Amygdala (tissue), 56 donors: ENCODE measurements at places on chromosomes 5 and 9.

GRCh38 chr5:179798771-179799643 is 5.2 kb downstream of the LTC4S start:
- no peak for DNase-seq

DNA sequence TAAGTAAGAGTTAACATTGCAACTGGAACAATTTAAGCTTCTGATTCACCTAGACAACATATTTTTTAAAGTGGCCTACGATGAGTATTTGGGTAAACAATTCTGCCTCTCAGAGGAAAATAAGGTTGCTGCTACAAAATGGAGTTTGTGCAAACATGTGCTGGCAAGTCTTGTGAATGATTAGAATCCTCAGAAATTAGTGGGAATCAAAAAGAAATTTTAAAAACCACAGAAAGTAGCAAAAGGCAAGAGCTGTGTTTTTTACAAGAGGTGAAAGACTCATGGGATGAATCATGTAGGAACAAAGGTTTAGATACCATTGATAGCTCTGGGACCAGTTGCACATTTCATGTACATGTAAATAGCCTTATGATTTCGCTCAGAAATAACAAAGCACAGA is 561.6 kb downstream of the TAF11L14 start:
- no peak for DNase-seq

- no peak for DNase-seq
Measured at GRCh38 chr5:143233031-143233430, 170.5 kb downstream of the NR3C1 start.

- DNase-seq, result peak; percentile 47
Measured at GRCh38 chr9:117178596-117179375, 236.1 kb downstream of the ASTN2 start.

- no peak for DNase-seq
Measured at GRCh38 chr9:107973451-107973850, 483.9 kb upstream of the KLF4 start.

- DNase-seq, result no peak
Measured at GRCh38 chr9:85451680-85452079, 290.1 kb downstream of the AGTPBP1 start.

GRCh38 chr9:96141666-96142065 is 160.3 kb downstream of the HSD17B3 start:
- DNase-seq, result no peak

GRCh38 chr9:96048956-96049831 is 173.7 kb downstream of the ERCC6L2 start:
- peak; percentile 87 for DNase-seq

DNA sequence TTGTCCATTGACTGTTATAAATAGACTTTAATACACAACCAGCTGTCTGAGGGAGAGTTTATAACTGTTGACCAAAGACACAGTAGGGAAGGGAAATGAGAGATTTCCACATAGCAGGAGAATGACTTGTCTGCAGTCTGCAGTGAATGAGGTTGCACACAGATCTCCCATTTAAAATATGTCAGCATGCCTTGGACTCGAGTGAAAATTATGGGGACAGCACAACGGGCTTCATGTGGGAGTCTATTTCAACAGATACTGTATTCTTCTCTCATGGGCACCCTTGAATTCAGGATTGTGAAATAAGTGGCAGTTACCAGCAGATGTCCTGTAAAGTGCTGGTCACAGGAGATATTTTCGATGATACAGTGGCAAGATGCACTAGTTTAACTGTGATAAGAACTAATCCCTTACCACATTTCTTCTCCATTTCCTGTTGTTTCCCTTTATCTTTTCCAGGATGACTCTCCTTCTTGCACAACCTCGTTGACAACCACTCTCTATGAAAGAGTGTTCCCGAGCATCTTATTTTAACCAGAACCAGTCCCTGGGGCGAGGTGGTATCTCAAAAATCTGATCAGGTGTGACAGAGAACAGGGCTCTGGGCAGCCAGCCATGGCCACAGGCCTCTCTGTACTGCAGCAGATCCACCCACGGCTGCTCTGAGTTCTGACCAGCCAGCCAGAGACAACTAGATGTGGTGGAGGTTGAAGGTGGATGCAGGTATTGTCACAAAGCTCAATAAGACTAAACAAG is 51.5 kb upstream of the MAP3K1 start:
- no peak for DNase-seq

DNA sequence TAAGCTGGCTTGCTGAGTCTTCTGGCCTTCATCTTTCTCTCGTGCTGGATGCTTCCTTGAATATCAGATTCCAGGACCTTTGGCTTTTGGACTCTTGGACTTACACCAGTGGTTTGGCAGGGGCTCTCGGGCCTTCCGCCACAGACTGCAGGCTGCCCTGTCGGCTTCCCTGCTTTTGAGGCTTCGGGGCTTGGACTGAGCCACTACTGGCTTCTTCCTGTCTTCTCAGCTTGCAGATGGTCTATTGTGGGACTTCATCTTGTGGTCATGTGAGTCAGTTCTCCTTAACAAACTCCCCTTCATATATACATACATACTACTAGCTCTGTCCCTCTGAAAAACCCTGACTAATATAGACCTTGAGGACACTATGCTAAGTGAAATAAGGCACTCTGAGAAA is 78.3 kb upstream of the SSBP2 start:
- no peak for DNase-seq

GRCh38 chr9:137127301-137128157 is 11.4 kb upstream of the GRIN1 start:
- DNase-seq, result no peak

DNA sequence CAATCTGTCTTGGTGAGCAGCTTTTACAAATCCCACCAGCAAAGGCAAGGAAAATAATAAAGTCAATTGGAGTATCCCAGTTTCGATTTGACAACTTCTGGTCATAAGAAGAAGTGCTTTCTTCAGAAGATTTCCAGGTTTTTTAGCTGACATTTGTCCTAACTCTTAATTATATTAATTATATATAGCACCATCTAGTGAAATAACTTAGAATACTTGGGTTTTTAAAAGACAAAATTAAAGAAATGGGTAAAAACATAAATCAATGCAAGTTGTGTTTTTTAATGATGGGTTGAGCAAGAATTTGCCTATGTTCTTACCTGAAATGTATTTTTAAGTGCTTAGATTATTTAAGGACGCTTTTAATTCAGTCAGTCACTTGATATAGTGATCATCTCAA is 421.8 kb downstream of the ACTL7B start:
- no peak for DNase-seq

- DNase-seq, result no peak
Measured at GRCh38 chr9:109310486-109310901, 10.4 kb downstream of the EPB41L4B start.

DNA sequence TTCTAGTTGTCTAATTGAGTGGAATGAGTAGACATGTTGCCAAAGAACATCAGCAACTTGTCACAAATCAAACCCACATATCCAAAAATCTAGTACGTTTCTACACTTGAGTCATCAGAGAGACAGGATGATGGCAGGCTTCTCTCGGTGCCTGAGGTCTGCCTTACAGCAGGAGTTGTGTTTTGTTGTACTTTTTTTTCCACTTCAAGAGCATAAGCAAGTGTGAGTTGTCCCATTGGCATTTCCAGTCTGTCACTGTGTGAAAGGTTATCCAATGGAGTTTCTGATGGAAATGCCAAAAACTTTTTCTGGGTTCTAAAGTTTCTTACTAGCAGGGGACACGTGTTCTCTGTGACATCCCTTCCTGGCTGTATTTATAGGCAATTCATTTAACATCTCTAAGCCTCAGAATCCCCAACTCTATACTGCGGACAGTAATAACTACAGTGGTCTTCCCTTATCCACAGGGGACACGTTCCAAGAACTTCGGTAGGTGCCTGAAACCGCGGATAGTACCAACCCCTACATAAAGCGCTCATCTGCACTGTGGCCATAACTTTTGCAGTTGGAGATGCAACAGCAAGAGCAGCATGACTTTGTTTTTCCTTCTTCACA is 246.5 kb downstream of the SYK start:
- no peak for DNase-seq

- DNase-seq, result no peak
Measured at GRCh38 chr9:3968891-3969290, 331.0 kb downstream of the GLIS3 start.

GRCh38 chr5:34447424-34447823 is 208.7 kb upstream of the RAI14 start:
- DNase-seq, result no peak

DNA sequence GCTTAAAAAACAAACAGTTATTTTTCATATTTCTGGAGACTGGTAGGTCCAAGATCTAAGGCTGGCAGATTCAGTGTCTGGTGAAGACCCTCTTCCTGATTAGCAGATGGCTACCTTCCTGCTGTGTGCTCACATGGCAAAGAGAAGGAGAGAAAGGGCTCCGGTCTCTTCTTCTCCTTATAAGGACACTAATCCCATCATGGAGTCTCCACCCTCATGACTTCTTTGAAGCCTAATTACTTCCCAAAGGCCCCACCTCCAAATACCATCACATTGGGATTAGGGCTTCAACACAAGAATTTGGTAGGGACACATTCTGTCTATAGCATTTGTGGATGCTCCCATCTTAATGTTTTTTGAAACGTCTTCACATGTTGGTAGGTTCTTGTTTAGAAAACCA is 391.1 kb downstream of the TMEM161B start:
- no peak for DNase-seq

GRCh38 chr5:124634228-124634739 is 112.2 kb downstream of the ZNF608 start:
- no peak for DNase-seq

GRCh38 chr9:78273761-78274160 is 23.2 kb upstream of the PSAT1 start:
- DNase-seq, result no peak

DNA sequence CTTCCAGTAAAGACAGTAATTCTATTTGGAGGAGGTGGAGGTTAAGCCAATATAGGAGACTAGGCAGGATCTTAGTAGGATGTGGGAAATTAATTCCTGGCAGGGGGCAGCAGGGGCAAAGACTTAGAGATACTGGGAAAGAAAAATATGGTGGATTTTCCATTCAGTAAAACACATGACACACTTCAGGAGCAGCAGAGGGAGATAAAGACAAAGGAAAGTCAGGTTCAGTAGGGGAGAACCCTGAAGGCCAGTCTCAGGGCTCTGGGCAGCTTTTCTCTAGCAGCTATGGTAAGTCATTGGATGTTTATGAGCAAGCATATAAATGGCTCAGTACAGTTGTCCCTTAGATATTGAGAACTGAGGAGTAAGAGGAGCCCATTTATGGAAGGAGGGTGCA is 105.5 kb downstream of the PJA2 start:
- no peak for DNase-seq

- DNase-seq, result peak; percentile 63
Measured at GRCh38 chr9:127930231-127931091, at the start of gene PIP5KL1. TSS of gene PIP5KL1 (minus strand) at chr9:127930777. CDS start at chr9:127930752, 25 bp downstream.

- no peak for DNase-seq
Measured at GRCh38 chr9:112119225-112120029, 55.7 kb downstream of the SUSD1 start.

- no peak for DNase-seq
Measured at GRCh38 chr5:89034588-89034987, 151.6 kb upstream of the MEF2C start.

DNA sequence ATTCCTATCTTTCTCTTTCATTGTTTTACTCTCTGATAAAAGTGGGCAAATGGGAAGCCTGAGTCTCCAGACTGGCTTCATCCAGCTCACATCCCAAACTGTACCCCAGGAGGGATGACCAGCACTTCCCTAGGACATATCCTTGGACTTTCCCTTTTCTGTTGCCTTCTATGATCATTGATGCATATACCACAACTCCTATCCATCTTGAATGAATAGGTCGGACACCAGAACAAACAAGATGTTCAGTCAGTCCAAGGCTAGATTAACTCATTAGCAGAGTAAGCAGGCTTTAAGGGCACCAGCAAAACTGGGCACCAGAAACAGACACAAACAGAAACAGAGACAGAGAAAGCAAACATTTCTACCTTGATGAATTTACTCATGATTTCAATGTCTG is 159.1 kb upstream of the RGMB start:
- DNase-seq, result no peak

DNA sequence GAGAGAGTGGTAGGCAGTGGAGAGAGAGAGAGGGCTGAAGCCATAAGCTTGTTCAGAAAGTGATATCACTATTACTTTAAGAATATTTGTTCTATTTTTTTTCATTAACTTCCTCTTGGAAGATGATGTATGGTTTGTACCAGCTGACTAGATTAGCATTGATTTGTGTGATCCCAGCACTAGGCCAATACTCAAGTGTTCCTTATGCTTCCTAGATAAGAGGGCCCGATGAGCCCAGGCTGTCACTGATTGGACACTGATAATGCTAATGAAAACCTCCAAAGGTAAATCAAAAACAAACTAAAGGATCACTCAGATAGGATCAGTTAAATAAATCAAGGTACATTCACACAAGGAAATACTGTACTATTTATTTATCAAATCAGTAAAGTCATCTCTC is 52.7 kb upstream of the OTULINL start:
- no peak for DNase-seq

DNA sequence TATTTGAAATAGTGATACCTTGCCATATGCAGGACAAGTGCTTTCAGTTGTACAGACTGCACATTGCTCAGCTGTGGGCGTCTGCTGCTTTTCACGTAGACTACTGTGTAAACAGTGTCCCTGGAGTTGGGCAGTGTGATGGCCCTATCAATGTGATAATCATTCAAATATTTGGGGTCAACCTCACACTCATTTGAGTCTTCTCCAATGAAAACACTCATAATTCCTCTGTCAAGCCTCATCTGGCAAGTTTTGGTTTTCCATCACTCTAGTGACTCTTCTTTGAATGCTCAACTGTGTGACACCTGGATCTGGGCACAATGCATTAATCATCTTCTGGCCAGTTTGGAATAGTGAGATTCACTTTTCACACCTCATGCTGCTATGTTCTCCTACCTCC is 64.4 kb downstream of the UGCG start:
- DNase-seq, result no peak
